B cell (primary cell): ENCODE measurements at places on chromosomes 1 and 21. TPM values are rescaled to one million over a fixed set of nuclear protein-coding genes. Genes with fewer than 3 reads are reported as not detected.

- H3K4me3 ChIP-seq = no peak overlapping the region
- H3K4me1 ChIP-seq = no peaks in the 10 kb centered on the region
- H3K36me3 ChIP-seq = no peaks in the 10 kb centered on the region
- DNase-seq = no peak
These were observed 56.1 kb upstream of the HAO2 start for GRCh38 chr1:119312500-119312899.

- H3K27ac ChIP-seq = no peak overlapping the region
- H3K36me3 ChIP-seq = no peaks in the 10 kb centered on the region
- no peaks in the 10 kb centered on the region for H3K27me3 ChIP-seq
- DNase-seq = no peak
These were observed 275.2 kb upstream of the NEGR1 start for GRCh38 chr1:72557446-72558049.

DNA sequence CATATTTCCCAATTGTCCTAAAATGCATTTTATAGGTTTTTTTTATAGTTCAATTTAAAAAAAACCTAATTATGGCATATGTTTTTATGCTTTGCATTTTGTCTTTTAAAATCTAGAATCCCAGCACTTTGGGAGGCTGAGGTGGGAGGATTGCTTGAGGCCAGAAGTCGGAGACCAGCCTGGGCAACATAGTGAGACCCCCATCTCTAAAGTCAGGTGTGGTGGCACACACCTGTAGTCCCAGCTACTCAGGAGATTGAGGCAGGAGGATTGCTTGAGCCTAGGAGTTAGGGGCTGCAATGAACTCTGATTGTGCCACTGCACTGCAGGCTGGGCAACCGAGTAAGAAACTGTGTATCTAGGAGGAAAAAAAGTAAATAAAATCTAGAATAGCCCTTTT, 137.2 kb upstream of the POU3F1 start:
- no peaks in the 10 kb centered on the region for H3K4me1 ChIP-seq
- H3K27ac ChIP-seq = no peak overlapping the region
- H3K4me3 ChIP-seq = no peak overlapping the region
- peaks cover 8% of the 10 kb centered on the region for H3K27me3 ChIP-seq

DNA sequence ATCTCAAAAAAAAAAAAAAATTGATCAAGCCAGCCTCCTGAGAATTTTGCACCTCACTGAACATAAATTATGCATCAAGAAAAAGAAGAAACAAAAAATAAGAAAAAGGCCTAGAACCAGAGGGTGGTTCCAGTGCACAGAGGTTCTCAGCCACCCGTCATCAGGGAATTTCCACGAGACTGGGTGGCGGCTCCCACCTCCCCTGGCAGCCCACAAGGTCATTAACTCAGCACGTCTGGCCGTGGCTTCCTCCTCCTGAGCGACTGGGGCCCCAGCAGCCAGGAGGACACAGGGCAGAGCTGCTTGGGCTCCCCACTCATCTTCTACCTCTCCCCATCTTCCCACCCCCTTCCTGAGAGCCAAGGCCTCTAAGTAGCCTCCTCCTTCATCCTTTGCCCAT, 15.7 kb upstream of the TMEM51 start:
- H3K4me3 ChIP-seq = no peak overlapping the region
- DNase-seq = no peak
- no peak overlapping the region for H3K27ac ChIP-seq
- H3K36me3 ChIP-seq = no peaks in the 10 kb centered on the region
- H3K4me1 ChIP-seq = no peaks in the 10 kb centered on the region

DNA sequence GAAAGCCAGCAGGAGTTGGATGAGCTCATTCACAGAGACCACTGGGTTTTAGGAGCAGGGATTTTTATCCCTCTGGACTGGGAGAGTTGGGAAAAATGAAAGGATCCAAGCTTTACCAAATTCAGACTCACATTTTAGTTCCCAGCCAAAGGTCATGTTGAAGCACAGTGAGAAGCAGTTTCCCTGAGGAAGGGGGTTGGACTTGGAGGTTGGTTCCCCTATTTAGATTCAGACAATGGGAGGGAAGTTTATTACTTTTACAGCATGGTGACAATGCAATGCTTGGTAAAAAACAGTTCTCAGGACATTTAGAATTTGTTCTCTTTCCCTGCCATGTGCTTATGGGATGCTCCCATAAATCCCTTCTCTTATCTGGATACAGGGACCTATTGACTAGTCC, 57.3 kb upstream of the ZNF648 start:
- H3K36me3 ChIP-seq = no peaks in the 10 kb centered on the region
- H3K4me3 ChIP-seq = no peak overlapping the region
- H3K4me1 ChIP-seq = no peaks in the 10 kb centered on the region
- H3K27me3 ChIP-seq = no peaks in the 10 kb centered on the region
- no peak for DNase-seq
- no peak overlapping the region for H3K27ac ChIP-seq

- no peaks in the 10 kb centered on the region for H3K4me1 ChIP-seq
- no peak overlapping the region for H3K27ac ChIP-seq
- no peak overlapping the region for H3K4me3 ChIP-seq
- H3K27me3 ChIP-seq = no peaks in the 10 kb centered on the region
These were observed 81.6 kb downstream of the ST6GALNAC5 start for GRCh38 chr1:76948846-76949245.

DNA sequence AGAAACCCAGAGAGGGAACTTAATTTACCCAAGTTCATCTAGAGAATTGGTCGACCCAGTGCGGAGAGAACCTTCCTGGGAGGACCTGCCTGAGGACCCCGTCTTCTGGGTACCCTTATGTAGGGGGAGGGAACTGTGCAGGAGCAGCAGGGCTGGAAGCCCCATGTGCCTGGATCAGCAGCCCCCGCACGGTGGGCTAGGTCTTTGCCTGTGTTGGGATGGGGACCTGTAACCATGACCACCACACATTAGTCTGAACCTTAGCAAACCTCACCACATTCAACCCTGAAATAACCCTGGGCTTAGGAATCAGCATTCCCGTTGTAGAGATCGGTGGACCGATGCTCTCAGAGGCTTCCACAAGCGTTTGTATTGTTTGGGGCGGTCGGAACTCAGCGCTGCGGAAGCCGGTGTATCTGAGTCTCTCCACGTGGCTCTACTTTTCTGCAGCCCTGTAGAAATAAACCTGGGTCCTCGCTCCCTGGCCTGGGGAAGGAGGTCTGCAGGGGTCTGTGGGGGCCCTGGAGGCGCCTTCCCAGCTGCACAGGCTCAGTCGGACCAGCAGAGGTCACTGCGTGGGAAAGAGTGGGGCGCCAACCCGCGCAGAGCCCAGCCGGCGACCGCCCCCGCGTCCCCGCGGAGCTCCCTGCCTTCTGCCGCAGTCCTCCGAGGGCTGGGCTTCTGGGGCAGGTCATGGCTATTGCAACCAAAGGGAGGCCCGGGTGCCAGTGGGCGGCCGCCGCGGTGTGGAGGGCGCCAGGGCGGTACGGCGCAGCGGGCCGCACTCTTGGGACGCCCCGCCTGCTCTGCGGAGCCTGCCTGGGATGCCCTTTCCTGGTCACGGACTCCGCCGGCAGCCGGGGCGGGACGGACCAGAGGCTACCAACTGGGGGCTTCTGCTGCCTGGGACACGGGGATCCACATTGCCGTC, 36.2 kb upstream of the KCNA10 start:
- H3K27ac ChIP-seq = no peak overlapping the region
- DNase-seq = peak; percentile 74
- no peaks in the 10 kb centered on the region for H3K36me3 ChIP-seq
- H3K4me3 ChIP-seq = peak overlapping the region; percentile 20
- H3K27me3 ChIP-seq = no peaks in the 10 kb centered on the region

DNA sequence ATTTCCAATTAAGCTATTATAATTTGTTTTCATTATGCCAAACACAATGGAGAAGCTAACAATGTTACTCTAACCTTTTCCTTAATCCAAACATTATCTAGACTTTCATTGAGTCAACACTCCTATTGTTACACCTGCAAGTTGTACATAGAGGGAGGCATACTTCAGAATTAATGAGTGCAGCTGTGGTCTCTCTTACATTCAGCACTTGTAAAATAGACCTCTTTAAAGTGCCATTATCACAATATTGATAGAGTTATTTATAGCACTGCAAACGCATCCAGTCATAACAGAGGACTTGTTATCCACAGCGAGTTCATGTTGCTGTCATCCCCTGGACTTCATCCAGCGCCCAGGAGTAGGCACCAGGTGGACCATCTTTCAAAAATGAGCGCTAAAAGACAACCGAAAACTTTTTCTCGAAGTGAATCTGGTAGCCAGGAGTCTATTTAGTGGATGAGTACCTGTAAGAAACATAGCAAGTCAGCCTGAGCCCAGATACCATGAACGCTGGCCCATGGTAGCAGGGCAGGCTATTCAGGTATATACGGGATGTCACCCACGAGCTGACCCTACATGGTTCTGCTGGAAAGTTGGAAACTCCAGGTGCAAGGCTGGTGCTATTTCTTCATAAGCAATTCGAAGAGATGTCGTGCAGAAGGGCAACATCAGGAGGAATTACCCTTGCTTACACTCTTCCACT, 70.6 kb upstream of the NFIA start:
- no peak overlapping the region for H3K4me3 ChIP-seq
- no peaks in the 10 kb centered on the region for H3K36me3 ChIP-seq
- no peak for DNase-seq
- no peaks in the 10 kb centered on the region for H3K4me1 ChIP-seq
- H3K27ac ChIP-seq = no peak overlapping the region
- no peaks in the 10 kb centered on the region for H3K27me3 ChIP-seq

DNA sequence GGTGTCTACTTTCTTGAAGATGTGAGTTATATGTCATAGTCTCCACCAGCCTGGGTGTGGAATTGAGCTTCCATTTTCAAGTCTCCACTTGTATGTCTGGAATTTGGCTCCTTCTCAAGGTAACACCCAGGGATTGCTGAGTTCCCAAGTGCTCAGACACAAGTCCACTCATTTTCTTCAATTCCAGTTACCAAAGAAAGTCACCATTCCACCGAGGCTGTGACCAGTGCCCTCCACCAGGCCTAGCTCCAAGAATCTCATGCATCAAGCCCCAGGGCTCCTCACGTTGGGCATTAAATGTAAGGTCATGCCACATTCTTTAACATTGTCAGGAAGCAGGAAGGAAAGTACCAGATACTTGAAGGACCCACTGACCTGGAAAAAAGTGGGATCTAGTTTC, 2.4 kb upstream of the RAB4A start:
- no peaks in the 10 kb centered on the region for H3K27me3 ChIP-seq
- H3K4me1 ChIP-seq = peaks cover 16% of the 10 kb centered on the region
- no peak overlapping the region for H3K4me3 ChIP-seq
- no peaks in the 10 kb centered on the region for H3K36me3 ChIP-seq
- no peak overlapping the region for H3K27ac ChIP-seq

DNA sequence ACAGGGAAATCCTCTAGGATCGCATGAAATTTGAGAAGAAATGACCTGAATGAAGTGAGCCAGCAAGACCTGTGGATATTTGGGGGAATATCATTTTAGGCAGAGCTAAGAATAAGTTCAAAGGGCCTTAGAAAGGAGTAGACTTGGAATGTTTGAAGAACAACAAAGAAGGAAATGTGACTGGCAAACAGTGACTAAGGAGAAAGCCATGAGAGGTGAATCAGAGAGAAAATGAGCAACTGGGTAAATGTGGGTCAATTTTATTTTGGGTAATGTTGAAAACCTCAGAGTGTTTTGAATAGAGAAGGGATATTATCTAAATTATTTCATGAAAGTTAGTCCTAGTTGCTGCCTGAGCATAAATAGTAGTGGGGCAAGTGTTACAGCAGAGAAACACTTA, 672.8 kb downstream of the LMO4 start:
- H3K4me3 ChIP-seq = no peak overlapping the region
- H3K36me3 ChIP-seq = no peaks in the 10 kb centered on the region
- H3K27ac ChIP-seq = no peak overlapping the region
- no peaks in the 10 kb centered on the region for H3K4me1 ChIP-seq

DNA sequence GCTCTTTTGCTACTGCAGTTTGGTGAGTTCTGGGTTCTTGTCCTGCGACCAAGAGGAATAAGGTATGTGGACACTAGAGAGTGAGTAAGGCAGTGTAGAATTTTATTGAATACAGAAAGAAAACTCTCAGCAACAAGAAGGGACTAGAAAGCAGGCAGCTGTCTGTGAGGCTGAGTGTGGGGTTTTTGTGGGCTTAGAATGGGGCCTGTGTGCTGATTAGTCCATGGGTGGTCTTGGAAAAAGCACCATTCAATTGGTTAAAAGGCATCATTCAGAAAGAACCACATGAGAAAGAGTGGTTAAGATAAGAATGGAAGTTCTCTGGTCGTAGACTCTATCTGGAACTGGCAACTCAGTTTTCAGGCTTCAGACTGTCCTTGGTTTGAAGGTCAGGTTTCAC, 298.8 kb downstream of the TGFB2 start:
- no peak for DNase-seq
- no peak overlapping the region for H3K4me3 ChIP-seq
- H3K4me1 ChIP-seq = no peaks in the 10 kb centered on the region
- no peak overlapping the region for H3K27ac ChIP-seq

- no peaks in the 10 kb centered on the region for H3K36me3 ChIP-seq
- no peaks in the 10 kb centered on the region for H3K4me1 ChIP-seq
- H3K27me3 ChIP-seq = no peaks in the 10 kb centered on the region
- H3K27ac ChIP-seq = no peak overlapping the region
- DNase-seq = no peak
- no peak overlapping the region for H3K4me3 ChIP-seq
These were observed 499.3 kb downstream of the NEGR1 start for GRCh38 chr1:71783071-71783470.

DNA sequence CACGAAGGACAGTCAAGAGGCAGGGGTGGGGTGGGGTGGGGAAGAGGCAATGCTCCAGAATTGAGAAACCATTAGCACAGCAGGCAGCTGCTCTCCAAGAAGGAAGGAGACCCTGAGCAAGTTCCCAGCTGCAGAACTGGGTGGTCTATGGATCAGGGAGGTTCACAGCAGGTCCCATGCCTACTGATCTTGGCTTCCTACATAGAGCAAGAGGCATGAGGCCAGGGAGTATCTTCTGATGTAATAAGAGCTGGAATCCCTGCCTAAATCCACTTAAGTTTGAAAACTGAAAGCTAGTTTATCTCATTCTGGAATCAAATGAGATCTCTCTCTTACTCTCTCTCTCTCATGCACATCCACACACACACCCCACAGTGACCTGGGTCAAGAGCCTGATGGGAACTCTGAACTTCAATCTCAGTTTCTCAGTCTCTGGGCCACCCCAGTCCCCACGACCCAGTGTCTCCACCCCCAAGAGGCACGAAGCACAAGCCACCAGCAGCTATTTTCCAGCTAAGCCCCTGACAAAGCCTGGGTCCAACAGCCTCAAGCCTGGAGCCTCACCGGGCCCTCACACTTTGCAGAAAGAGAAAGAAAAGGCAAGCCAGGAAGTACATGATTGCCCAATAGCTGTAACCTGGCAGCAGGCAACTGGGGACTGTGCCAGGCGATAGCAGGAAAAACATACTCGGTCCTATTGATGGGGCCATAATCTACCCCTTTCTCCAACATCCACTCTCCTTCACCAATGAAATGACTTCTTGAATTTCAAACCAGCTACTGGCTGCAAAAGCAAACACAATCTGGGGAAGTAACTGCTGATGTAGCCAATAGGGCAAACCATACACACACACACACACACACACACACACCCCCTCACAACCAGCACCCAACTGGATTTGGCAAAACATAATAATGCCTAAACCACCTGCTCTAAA, 2.2 kb downstream of the NUAK2 start:
- peaks cover 59% of the 10 kb centered on the region for H3K4me1 ChIP-seq

GRCh38 chr1:198598796-198599321, 40.0 kb upstream of the PTPRC start:
- peak overlapping the region; percentile 60 for H3K4me3 ChIP-seq
- peaks cover 9% of the 10 kb centered on the region for H3K36me3 ChIP-seq
- DNase-seq = peak; percentile 90
- H3K27me3 ChIP-seq = no peaks in the 10 kb centered on the region
- peak overlapping the region; percentile 94 for H3K27ac ChIP-seq

Gene PPOX
- total RNA-seq = 61.7 and 65.6 TPM in 2 replicates

Gene S100B
- not detected in 2 replicates for total RNA-seq

Gene NFIA
- total RNA-seq = 0.54 and 1.1 TPM in 2 replicates

Gene NGF
- not detected in 2 replicates for total RNA-seq

Gene IL24
- total RNA-seq = not detected in 2 replicates

Gene TNFAIP8L2
- total RNA-seq = 14.9 and 17.6 TPM in 2 replicates
